ENCODE measurements at places on chromosomes 1 and 21.

- H3K27me3 ChIP-seq: no peaks in the 10 kb centered on the region
- peaks cover 4% of the 10 kb centered on the region for H3K4me1 ChIP-seq
- H3K4me3 ChIP-seq: no peak overlapping the region
- no peaks in the 10 kb centered on the region for H3K36me3 ChIP-seq
Measured at GRCh38 chr1:15027515-15027986, 126.0 kb upstream of the TMEM51 start.

- no peaks in the 10 kb centered on the region for H3K27me3 ChIP-seq
- H3K27ac ChIP-seq: no peak overlapping the region
- peaks cover 12% of the 10 kb centered on the region for H3K4me1 ChIP-seq
- no peaks in the 10 kb centered on the region for H3K36me3 ChIP-seq
- H3K4me3 ChIP-seq: no peak overlapping the region
Measured at GRCh38 chr1:29713857-29714256, 477.5 kb downstream of the PTPRU start.

DNA sequence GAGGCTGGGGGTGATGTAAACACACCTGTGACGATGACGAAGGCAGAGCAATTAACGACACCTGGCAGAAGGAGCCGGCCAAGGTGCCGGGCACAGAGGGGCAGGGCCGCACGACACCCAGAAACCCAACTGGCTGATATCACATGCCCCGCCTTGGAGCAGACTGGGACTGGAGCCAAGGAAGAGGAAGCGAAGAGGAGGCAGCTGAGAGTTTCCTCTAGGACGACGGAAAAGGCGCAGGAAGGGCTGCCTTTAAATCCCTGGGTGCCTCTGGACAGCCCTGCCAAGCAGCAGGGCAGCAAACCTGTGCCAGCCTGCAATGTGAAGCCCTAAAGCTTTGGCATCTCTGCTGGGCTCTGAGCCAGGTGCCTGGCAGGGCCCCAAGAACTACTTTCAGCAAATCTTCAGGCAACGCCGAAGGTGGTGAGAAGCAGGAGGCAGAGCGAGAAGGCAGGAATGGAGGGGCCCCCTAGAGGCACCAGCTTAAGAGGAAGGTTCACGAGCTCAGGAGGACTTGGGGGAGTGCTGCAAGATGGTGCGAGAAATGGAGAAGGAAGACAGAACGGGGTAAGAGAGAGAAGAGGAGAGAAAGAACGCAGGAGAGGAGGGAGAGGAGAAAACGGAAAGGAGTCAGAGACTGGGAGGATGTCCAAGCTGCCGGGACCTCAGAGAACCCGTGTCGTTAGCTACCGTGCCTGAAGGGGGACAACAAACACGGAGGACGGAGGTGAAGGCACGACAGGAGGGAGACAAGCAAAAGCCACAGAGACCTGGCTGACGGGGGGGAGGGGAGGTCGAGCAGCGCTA lies 25.3 kb upstream of the PEF1 start:
- peak overlapping the region; percentile 83 for H3K27ac ChIP-seq
- DNase-seq: peak; percentile 41
- H3K27me3 ChIP-seq: no peaks in the 10 kb centered on the region

DNA sequence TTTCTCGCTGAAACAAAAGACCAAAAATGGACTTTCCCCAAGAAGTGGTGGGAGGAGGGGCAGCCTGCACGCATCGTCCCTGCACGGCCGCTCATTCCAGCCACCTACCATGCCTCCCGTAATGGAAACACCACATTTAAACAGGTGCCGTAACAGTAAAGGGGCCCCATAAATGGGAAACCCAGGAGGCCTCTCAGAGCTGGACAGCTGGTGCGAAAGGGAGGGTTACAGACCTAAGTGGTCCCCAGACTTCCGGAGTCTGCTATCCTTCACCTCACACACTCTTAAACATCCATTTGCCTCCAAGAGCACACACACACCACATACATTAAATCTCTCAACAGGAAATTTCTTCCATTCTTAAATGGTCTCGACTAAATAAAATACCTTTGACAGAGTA lies 120.7 kb upstream of the SOD1 start:
- DNase-seq: no peak
- H3K36me3 ChIP-seq: no peaks in the 10 kb centered on the region
- no peaks in the 10 kb centered on the region for H3K27me3 ChIP-seq
- H3K4me1 ChIP-seq: no peaks in the 10 kb centered on the region
- H3K4me3 ChIP-seq: no peak overlapping the region

DNA sequence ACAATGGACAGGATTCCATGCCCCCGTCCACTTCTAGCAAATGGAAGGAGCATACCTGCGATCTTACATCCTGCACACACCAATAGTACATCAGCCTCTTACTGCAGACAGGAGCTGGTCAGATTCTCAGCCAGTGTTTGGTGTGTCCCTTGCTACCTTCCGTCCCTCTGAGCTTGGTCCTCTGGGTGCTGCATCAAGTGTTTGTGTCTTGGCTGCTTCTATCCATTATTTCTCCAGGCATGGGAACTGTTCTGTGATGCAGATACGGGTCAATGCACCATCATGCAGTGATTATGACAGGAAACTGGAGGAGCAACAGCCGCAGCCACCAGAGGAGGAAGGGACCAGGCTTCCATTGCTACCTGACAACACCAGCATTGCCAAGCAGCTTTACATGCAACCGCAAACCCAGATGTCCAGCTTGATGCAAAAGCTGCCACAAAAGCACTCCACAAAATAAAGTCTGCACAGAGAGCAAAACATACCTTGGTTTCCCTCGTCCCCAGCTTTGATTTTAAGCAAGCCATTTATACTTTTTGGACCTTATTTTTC lies 21.9 kb upstream of the OVAAL start:
- H3K36me3 ChIP-seq: no peaks in the 10 kb centered on the region
- H3K4me3 ChIP-seq: no peak overlapping the region
- H3K4me1 ChIP-seq: peaks cover 14% of the 10 kb centered on the region
- H3K27ac ChIP-seq: no peak overlapping the region

GRCh38 chr1:243229526-243229925 lies 25.6 kb downstream of the CEP170 start:
- peaks cover 5% of the 10 kb centered on the region for H3K36me3 ChIP-seq
- H3K4me3 ChIP-seq: no peak overlapping the region
- H3K4me1 ChIP-seq: no peaks in the 10 kb centered on the region
- no peaks in the 10 kb centered on the region for H3K27me3 ChIP-seq
- DNase-seq: no peak

GRCh38 chr1:9751971-9752370 lies 71.8 kb downstream of the CLSTN1 start:
- peaks cover 38% of the 10 kb centered on the region for H3K36me3 ChIP-seq
- H3K4me3 ChIP-seq: no peak overlapping the region
- no peaks in the 10 kb centered on the region for H3K27me3 ChIP-seq

DNA sequence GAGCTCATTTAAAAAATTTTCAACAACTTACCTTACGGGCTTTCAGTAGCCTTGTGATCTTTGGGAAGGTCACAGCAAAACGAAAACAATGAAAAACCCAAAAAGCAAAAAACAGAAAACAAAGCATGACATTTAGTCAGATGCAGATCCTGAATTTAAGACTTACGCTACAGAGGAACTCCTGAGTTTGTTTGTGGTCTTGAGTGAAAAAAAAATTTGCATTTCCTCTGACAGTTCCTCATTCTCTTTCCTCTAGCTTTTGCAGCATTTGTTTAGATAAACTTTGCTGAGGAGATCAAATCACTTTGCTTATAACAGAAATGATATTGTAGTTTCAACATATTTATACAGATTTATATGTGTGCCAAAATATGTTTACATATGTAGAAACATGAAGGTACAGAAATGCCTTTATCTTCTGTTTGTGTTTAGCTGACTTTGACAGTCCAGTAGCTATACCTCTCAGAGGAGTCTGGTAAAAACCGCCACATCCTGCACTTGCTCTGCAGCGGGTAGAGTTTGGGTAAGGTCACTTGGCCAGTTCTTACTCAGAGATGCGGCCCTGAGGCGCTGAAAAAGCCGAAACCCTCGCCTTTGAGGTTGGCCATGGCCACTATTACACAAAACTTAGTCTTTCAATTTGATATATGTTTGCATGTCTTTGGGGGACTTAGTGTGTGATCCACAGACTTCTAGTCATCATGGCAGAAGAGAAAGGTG lies 142.5 kb downstream of the TNR start:
- H3K36me3 ChIP-seq: no peaks in the 10 kb centered on the region
- H3K27me3 ChIP-seq: no peaks in the 10 kb centered on the region
- no peaks in the 10 kb centered on the region for H3K4me1 ChIP-seq
- no peak overlapping the region for H3K27ac ChIP-seq
- no peak overlapping the region for H3K4me3 ChIP-seq

DNA sequence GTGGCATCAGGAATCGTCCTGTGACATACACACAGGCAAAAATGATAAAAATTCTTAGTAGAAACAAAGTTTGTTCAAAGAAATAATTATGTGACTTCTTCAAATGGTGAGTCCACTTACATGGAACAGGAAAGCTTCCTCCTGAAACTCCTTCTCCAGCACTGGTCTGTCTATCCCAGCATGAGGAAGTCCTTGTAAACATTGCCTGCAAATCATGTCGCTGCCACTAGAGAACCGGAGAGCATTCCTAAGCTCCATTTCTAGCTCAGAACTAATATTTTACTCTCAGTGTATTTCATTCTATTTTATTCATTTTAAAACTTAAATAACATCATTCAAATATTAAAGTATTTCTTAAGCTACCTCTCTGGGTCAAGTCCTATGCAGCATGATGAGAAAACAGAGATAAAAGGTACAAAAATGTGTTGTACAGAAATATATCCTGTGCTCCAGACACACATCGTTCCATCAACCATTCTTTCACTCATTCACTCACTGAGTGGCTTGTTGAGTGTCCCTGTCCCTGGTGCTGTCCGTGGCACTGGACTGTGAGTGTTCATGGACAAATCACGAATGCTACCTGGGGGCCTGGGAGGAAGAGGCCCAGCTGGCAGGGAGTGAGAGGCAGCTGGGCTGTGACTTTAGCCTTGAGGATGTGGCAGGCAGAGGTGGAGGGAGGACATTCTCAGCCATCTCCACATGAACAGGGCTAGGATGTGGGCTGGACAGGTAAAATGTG lies 10.0 kb downstream of the CYP4A22 start:
- DNase-seq: no peak
- H3K4me3 ChIP-seq: no peak overlapping the region
- H3K27me3 ChIP-seq: no peaks in the 10 kb centered on the region
- H3K4me1 ChIP-seq: no peaks in the 10 kb centered on the region
- H3K27ac ChIP-seq: no peak overlapping the region

- peak overlapping the region; percentile 85 for H3K4me3 ChIP-seq
- DNase-seq: no peak
- no peaks in the 10 kb centered on the region for H3K4me1 ChIP-seq
- H3K27me3 ChIP-seq: no peaks in the 10 kb centered on the region
- no peaks in the 10 kb centered on the region for H3K36me3 ChIP-seq
Measured at GRCh38 chr1:172140072-172140471, 280.4 kb upstream of the C1orf105 start.

DNA sequence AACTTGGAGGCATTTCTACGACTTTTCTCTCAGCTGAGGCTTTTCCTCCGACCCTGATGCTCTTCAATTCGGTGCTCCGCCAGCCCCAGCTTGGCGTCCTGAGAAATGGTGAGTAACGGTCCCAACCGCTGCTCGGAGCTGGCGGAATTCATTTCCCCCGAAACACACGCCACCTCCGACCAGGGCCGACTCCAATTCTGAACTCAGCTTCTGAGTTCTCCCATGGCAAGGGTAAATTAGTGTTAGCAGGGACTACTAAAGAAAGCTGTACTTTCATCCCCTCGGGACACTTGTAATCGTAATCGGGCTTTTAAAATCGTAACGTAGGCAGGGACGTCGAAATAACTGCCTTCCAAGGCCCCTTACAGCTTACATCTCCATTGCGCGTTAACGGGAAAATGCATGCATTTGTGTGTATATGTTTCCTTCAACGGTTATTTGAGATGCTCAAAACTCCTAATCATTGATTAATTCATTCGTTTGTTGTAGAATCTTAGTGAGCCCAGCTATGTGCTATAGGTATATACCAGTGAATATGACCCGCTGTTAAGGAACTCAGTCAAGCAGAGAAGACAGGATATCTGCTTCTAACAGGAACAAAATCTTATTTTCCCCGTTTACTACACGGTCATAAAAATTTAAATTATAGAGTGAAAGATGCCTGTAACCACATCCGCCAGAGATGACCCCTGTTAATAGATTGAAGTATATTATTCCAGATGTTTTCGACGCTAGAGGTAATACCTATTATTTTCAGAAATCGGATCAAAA lies 472 bp downstream of the DTL start:
- no peak for DNase-seq
- H3K4me1 ChIP-seq: no peaks in the 10 kb centered on the region
- peak overlapping the region; percentile 64 for H3K4me3 ChIP-seq
- H3K36me3 ChIP-seq: no peaks in the 10 kb centered on the region
- H3K27ac ChIP-seq: peak overlapping the region; percentile 38

GRCh38 chr1:36769886-36770830 lies 264.2 kb downstream of the GRIK3 start:
- H3K27ac ChIP-seq: no peak overlapping the region
- H3K36me3 ChIP-seq: no peaks in the 10 kb centered on the region
- H3K4me3 ChIP-seq: no peak overlapping the region
- no peaks in the 10 kb centered on the region for H3K27me3 ChIP-seq

DNA sequence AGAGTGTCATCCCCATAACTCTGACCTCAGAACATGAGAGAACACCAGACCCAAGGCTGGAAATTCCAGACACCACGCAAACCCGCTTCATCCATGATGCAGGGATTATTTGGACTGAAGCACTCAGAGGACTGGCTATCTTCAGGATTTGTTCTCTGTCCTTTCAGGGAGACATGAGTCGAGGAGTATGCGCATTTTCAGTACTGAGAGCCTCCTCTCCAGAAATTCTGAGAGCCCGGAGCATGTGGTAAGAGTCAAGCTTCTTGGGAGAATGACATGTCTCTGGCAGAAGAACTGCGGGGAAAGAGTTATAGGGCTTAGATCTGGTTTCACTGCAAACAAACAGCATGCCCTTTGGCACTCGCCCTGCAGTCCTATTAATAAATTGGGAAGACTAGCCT lies 6.9 kb downstream of the LAX1 start:
- no peaks in the 10 kb centered on the region for H3K27me3 ChIP-seq
- H3K4me3 ChIP-seq: no peak overlapping the region

DNA sequence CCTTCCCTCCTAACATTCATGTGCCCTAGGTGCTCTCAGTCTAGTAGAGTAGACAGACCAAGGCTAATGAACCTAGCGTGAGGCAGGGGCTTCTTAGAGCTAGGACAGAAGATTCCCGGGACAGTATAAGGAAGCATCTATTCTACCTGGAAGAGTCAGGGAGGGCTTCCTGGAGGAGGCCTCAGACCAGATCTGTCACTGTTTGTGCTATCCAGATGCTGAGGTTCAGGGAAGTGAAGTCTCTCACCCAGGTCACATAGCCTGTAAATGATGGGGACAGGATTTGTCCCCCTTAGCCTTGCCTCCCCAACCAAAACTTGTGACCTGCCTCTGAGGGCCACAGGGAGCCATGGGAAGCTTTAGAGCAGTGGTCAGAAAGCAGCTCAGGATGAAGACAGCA lies 20.7 kb downstream of the ACTL8 start:
- H3K36me3 ChIP-seq: no peaks in the 10 kb centered on the region
- H3K4me3 ChIP-seq: no peak overlapping the region
- no peak for DNase-seq
- H3K27me3 ChIP-seq: no peaks in the 10 kb centered on the region

Data from ascending aorta (tissue), 2 donors.